NCI-H187 (cell line): ENCODE measurements at places on chromosomes 6 and 20.
A peak's percentile ranks its signal among the peaks of the same experiment; 100 is the strongest.

- no peak for DNase-seq
Measured at GRCh38 chr6:45972795-45973503, 42.7 kb downstream of the CLIC5 start.

DNA sequence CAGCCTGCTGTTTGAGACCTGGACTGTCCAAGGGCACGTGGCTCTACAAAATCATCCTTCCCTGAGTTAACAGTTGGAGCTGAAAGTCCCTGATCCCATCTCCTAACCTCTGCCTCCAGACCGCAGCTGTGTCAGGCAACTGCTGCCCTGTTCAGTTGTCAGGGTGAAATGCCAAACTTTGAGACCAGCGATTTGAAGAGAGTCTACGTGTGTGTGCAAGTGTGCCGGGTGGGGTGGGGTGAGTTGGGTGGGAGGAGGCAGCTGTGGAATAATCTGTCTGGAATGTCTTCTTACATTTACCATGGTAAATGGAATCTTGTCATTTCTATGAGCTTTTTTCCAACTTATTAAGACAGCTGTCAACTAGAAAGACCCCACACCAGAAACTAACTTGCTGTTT is 81.0 kb upstream of the FAM8A1 start:
- no peak for DNase-seq

DNA sequence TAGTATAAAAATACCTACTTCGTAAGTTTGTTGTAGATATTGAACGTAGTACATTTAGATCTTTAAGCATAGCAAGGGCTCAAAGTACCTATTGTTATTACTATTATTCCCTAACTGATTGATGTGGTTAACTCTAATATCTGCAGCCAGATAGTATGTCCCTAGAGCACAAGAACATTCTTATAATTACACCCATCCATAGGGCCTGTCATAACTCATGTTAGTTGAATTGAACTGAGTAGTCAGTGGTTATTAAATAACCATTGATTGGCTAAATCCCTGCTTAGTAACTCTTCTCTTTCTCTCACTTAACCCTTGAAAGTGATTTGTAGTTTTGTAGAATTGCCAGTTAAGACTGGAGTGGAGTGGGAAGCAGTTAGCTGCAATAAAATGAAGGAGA is 207.5 kb upstream of the HS3ST5 start:
- DNase-seq: no peak

GRCh38 chr6:72553531-72554511 is 68.0 kb upstream of the KCNQ5 start:
- DNase-seq: peak; percentile 54

- DNase-seq: no peak
Measured at GRCh38 chr6:135128268-135128914, 52.7 kb upstream of the MYB start.

DNA sequence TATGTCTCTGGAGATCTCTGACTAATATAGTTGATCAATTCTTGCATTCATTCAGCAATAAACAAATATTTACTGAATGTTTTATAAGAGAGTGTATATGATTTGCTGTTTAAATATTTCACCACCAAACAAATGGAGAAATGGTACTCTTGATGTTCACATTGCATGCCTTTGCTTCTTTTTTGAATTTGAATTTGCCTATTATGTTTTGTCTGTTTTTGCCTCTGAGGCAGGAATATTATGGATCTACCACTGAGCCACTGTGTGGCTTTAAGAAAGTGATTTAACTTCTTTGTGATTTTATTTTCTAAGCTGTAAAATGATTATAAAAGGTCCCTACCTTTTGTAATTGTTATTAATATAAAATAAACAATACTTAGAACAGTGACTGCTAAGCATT is 345.0 kb downstream of the DOK5 start:
- no peak for DNase-seq

DNA sequence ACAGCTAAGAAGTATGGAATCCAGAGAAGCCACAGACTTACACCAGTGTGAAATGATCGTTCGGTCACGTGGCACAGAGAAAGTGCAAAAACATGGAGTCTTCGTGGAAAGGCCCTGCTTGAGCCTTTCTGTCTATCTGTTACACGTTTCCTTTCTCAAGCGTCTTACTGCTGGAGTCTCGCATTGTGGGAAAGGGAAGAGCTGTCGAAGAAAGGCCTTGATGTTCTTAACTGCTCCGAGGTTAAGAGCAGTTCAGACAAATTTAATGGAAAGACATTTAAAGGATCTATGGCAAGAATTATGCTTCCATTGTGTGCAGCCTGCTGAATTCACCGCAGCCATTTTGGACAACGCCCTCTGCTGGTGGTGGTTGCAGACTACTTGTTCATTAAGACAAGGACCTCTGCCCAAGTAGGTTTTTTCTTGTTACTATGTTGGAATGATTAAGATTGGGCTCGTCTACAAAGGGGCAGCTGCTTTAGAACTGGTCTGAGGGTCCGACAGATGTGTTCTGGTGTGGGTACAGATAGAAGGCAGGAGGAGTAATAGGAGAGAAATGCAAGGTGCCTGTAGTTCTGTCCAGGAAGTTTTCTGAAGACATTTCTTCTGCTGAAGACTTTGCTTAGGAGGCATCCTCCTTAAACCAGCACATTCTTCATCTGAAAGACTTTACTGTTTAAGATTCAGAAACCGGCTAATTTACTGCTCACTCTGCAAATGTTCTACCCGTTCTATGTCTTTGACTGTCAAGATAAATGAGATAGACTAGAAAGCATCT is 24.7 kb upstream of the CCN6 start:
- peak; percentile 8 for DNase-seq

- no peak for DNase-seq
Measured at GRCh38 chr6:163818719-163819118, 404.2 kb downstream of the QKI start.

DNA sequence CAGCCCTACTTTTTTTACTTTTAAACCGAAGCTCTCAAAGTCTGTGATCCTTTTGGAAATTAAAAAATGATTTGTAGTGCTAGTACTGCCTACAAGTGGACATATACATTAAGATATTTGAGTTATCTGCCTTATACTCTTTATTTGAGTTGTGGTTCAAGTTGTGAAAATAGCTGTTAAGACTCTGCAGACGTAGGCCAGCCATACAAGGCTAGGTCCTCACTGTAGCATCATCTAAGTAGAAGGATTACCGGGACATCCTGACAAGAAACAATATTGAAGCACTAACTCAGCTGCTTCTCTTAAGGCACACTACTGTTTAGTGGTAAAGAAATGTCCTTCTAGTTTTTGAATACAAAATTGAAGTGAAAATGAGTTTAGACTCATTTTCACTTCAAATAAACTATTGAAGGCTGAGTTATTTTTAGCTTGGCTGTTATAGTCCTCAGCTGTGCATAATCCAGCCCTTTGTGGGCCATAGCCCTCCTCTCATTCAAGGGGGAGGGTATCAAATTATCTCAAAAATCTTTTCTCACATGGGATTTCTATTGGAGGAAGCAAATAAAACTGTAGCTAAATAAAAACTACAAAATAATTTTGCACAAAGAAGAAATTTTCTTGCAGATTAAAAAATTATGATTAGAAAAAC is 68.1 kb downstream of the JAG1 start:
- DNase-seq: no peak

GRCh38 chr20:19213946-19214490 is 1.6 kb downstream of the SLC24A3 start:
- DNase-seq: no peak

- DNase-seq: no peak
Measured at GRCh38 chr6:131831392-131831791, 23.6 kb downstream of the ENPP1 start.

DNA sequence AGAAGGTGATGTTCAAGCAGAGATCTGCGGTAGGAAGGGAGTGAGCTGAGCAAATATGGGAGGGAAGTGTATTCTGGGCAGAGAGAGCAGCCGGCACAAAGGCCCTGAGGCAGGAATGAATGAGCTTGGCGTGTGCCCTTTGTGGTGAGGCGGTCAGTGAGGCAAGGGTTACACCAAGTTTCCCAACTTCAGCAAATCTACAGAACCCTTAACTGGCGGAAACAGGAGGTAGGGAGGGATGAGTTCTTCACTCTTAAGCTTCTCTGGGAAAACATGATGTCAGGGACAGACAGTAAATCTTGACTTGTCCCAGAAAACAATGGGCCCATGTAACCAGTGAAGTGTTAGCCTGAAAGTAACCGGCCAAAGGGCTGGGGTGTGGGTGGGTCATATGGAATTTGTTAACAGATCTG is 97.1 kb upstream of the PTPN1 start:
- DNase-seq: no peak

- DNase-seq: no peak
Measured at GRCh38 chr20:20820785-20821483, 108.5 kb upstream of the RALGAPA2 start.

DNA sequence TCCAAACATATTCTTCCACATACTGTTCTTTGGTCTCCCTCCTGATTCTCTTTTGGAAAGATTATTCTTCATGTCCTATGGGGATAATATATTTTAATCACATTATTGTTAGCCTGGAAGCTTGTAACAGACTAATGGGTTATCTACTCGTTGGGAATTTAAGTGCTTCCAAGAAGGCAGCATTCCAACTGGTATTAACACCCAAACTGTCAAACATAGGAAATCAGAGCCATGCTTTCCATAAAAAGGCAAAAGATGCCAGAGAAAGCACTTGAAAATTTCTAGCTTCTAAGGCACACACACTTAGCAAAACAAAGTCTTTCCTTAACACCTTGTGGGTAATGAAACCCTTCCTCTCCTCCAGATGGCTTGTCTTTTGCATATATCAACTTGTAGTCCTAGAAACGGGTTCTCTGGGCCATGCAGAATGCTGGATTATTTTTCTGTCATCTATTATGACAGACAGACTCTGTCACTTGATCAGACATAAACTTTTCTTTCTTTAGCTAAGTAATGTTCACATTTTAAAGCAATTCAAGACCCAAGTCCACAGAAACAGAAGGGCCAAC is 41.5 kb downstream of the B4GALT5 start:
- no peak for DNase-seq

DNA sequence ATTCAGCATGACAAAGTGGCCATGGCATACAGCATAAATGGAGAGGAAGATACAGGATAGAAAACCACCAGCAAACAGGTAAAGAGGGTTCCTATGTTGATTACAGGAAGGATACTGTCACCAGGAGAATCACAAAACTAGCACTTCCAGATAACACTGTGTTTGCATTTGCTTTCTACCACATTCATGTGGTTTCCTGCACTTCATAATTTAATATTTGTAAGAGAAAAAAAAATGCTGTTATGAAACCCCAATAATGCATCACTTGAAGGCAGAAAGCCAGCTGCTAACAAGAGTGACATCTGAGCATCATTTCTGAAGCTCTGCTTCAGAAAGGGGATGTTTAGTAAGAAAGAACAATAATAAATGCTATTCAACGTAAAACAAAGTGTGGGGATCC is 106.6 kb downstream of the ATXN1 start:
- no peak for DNase-seq

- no peak for DNase-seq
Measured at GRCh38 chr6:168582571-168582981, 141.6 kb downstream of the SMOC2 start.
